Erythroblast (primary cell): ENCODE measurements at places on chromosomes 4 and X.

GRCh38 chrX:139446832-139447231 lies 83.7 kb upstream of the F9 start:
- no peak for DNase-seq

GRCh38 chrX:19739683-19740082 lies 147.7 kb downstream of the SH3KBP1 start:
- DNase-seq: peak; percentile 62

DNA sequence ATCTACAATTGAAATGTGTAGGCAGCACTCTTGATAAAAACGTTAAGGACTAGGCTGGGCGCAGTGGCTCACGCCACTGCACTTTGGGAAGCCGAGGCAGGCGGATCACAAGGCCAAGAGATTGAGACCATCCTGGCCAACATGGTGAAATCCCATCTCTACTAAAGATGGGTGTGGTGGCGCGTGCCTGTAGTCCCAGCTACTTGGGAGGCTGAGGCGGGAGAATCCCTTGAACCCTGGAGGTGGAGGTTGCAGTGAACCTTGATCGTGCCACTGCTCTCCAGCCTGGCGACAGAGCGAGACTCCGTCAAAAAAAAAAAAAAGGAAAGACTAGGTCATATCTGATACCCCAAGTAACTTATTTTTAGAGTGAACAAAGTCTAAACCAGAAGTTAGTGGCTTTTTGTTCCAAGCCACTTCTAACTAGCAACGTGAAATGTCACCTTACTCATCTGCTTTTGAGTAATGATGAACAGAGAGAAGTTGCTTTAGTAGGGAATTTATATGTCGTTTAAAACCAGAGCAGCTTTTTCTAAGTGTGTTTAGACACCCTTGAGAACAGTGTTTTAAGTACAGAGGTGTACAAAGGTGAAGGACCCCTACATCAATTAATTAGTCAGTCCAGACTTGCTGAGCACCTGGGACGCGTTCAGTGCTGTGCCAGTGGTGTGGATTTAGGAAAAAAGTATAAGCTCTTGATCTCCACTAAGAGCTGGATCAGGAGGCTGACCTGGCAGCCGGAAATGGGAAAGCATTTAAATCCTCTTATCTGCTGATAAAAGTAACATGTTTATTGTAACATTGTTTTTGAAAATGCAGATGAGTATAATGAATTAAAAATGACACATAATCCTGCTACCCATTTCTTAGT lies 23.5 kb downstream of the SPRY1 start:
- no peak for DNase-seq

DNA sequence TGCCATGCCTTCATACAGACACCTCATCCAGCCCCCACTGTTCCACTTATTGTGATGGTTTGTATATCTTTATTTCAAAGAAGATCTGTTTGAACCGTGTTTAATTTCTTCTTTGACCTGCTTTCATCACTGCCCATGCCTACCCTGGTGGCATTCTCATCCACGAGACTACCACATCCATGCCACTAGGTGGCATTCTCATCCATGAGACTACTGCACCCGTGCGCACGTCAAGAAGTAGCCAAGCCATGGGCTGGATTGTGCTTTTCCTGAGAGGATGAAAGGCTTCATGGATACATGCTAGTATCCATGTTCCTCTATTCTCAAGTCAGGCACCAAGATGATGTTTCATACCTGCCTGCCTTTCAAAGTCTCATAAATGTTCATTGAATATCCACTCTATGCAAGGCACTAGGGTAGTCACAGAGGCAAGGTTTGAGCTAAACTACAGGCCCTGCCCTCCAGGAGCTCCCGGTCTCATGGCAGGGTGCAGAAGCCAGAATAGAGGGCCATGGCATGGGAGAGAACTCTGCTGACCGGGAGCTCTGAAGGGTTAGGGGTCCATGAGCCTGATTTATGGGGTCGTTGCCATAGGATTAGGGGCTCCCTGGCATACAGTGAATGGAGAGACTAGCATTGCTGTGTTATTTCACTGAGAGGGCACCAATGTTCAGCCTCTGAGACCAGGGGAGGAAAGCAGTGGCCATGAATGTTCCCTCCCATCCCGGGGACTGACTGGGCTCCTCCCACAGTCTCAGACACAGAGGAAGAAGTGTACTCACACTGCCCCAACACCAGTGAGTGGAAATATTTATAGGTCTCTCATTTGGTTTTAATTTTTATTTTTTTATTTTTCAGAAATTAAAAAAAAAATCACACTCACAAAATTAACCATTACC lies 24.8 kb upstream of the EOLA2 start:
- DNase-seq: peak; percentile 35

DNA sequence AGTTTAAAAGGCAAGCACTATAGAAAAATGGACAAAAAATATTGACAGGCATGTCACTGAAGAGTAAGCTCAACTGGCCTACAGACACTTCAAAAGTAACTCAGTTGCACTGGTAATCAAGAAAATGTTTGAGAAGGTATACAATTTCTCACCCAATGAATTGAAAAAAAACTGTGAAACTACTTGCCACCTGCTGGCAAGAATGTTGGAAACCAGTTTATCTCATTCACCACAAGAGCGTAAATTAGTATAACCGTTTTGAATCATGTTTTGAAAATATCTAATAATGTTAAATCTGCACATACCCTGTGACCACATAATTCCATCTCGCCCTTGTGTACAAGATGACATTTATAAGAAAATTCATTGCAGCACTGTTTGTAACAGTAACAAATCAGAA lies 31.7 kb downstream of the TXK start:
- DNase-seq: no peak

GRCh38 chr4:35644591-35644990 lies 599.7 kb downstream of the ARAP2 start:
- DNase-seq: no peak

GRCh38 chr4:142016031-142016430 lies 379.6 kb downstream of the IL15 start:
- DNase-seq: no peak

- DNase-seq: no peak
Observed at GRCh38 chr4:27245216-27245615, 384.6 kb downstream of the STIM2 start.

DNA sequence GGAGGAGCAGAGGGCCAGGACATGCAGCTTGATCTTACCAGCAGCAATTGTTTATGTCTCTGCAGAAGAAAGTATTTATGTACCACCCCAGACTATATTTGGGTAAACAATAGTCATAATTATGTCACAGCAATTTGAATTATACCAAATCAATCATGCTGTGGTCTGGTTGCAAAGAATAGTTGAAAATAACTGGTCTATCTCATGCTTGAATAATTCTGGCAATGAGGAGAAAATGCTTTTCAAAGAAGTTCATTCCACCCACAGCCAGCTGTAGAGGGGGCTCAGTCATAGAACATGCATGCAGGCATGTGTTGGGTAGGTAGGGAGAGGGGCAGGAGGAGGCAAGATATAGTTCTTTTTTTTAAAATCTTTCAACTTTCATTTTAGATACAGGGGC lies 399.2 kb downstream of the IL15 start:
- DNase-seq: no peak

GRCh38 chr4:139018501-139018900 lies 2.9 kb downstream of the NOCT start:
- no peak for DNase-seq

DNA sequence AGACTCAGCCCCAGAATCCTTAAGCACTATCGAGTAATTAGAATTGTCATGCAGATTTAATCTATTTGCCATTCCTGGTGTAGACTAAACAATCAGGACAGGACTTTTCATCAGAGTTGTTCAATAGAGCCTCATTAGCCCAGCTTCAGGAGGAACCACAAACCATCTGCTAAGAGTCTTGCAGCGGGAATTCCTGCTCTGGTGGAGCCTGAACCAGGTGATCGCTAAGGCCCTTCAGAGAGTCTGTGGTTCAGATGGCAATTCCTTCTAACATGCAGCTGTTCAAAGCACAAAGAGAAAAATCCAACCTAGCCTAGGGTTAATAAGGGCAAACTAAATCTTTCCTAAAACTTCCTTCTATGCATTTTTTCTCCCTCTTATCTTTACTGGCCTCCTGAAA lies 119.1 kb upstream of the CPEB2 start:
- no peak for DNase-seq

DNA sequence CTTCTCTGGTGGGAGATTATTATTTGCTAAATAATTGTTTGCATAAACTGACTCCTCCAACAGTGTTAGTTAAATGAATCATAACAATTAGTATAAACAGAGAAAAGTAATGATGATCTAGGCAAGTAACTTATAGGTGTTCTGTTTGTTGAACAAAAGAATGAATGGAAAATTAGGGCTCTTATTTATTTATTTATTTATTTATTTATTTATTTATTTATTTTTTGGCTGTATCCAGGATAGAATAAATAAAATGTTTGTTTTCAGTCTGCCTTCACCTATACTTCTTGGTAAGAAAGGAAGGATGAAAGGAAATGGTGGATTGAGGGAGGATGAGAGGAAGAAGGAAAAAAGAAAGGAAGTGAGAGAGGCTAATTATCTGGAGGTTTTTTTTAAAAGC lies 561.6 kb upstream of the MAGEB2 start:
- DNase-seq: no peak

DNA sequence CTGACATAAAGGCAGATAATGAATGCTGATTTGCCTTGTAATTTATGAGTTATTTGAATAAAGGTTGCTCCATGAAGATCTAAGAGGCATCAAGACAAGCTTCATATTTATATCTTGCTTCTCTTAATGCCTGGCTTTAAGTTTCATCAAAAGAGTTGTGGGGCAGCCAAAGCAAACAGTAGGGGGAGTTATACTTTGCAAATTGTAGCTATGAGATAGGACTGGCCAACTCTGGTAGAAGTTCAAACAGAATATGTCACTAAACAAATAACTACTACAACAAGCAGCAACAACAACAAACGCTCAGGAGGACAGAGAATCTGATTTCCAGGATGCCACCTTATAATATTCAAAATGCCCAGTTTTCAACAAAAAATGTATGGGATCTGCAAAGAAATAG lies 69.1 kb upstream of the PLAC1 start:
- DNase-seq: peak; percentile 8

DNA sequence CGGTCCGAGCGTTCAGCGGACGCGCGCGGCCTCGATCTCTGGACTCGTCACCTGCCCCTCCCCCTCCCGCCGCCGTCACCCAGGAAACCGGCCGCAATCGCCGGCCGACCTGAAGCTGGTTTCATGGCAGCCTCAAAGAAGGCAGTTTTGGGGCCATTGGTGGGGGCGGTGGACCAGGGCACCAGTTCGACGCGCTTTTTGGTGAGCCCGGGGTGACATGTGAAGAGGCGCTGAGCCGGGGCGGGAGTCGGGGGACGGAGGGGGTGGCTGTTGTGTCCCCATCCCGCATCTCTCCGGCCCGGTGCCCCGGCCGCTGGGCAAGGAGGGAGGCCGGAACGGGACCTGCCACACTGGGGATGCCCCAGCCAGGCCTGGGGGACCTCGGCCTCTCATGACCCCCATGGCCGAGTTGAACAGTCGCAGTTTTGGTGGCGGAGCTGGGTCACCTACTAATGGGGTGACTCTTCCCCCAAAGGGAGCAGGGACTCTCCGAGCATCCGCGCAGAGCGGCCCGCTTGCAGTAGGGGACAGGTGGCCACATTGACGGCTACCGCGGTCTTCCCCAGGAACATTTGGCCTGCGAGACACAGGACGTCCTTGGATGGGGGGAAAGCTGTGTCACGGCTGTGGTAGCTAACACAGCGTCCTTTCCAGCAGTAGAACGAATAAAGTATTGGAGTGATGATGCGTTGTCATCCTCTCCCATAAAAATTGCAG lies at the start of gene GK:
Gene GK, plus strand, starts transcription at position 9 of the 717 bp plus-strand sequence. Its CDS starts 115 bp downstream, at position 124.
- DNase-seq: peak; percentile 69

- DNase-seq: no peak
Observed at GRCh38 chrX:136907621-136908020, 27.1 kb upstream of the RBMX start.

DNA sequence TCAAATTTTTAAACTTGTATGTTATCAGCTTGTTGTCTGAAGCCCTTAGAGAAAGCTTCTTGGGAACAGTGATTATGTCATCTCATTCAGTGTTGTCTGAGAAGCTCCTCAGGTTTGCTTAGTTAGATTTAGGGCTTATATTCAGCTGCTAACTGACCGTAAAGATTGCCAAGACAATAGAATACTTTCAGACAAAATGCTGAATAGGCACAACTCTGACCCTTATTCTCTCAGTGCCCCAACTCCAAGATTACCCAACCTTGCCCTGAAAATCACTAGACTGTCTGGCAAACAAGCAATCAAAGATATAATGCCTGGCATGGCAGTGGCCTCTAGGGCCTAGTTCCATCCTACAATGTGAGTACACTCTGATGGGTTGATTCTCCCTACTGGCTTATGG lies 950.5 kb upstream of the HS3ST1 start:
- DNase-seq: no peak

DNA sequence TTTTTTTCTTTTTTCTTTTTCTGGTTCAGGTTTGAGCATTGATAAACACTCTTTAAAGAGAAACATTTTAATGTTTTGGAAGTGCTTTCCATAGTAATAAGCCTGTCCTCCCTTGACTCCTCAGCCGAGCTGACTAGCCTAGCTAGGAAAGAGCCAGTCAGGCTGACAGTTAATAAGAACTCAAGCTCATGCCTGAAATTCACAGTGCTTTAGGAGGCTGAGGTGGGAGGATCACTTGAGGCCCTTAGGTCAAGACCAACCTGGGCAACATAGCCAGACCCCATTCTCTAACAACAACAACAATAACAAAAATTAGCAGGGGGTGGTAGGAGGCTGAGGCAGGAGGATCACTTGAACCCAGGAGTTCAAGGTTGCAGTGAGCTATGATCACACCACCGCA lies 53.4 kb upstream of the ZCCHC13 start:
- DNase-seq: peak; percentile 34

DNA sequence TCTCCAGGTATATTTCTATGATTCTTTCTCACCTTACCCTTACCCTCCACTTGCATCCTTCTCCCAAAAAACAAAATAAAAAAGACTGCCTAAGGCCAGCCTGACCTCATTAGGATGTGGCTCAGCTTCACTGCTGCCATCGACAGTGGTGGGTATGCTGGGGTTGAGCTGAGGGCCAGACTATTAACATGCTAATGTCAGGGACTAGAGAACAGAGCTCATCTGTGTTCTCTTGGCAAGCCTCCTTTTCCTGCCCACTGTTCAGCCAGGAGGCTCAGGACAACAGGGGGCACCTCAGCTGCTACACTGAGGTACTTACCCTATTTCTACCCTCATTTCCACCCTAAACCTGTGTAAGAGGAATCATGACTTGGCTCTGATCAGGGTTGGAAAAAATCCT lies 59.3 kb downstream of the MSN start:
- DNase-seq: no peak
